ENCODE measurements at places on chromosomes 12 and 14.

DNA sequence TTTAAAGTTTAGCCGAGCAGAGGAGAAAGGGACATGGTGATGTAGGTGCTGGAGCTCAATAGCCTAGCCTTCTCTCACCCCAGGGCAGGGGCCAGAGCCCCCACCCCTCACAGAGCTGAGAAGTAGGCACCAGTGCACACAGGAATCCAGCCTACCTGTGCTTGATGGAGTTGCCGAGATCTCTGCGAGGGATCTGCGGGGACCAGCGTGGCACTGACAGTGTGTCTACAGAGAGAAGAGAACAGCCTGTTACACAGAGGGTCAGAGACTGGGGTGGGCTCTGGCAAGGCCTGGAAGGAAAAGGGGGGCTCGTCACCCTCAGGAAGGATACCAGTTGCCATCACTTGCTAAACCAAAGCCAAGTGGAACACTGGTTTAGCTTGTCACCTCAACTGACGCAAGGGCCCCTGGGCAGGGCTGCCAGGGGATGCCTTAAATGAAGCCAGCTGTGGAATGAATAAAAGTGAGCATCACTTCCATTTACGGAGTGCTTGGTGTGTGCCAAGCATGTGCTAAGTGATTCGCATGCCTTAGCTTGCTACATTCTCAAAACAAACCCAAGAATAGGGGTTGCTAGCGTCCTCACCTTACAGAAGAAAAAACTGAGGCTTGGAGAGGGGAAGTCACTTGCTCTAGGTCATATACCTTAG lies 220.8 kb upstream of the NOS1 start:
- DNase-seq = no peak

DNA sequence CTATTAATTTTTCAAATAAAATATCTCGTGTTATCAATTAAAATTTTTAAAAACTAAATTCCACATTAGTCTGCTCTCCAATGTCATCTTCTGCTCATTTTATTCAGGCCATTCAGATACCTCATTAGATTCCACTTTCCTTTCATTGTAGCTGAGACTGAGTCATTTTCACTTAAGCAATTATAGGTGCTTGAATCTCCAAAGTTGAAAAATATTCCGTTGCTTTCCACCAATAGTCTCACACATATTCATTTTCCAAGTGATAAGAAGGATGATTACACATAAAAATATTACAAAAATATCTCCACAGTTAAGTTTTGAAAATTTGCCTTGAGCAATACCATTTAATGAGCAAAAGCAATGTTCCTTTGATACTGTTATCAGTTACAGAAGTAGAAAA lies 36.5 kb upstream of the YBX3 start:
- no peak for DNase-seq

DNA sequence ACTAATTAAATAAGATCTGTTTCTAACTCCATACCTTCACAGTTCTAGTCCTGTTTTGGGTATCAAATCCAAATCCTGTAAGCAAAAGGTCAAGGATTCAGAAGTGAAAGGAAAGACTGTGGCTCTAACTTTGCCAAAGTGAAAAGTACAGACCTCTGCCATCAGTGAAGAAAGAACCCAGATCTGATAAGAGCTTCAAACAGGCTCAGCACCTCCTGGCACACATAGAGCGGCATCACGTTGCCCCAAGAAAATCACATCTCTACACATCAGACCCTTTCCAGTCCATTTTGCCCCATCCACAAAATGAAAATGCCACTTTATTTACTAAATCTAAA lies 23.2 kb downstream of the CLIP1 start:
- no peak for DNase-seq

GRCh38 chr14:45120096-45120495 lies 14.2 kb downstream of the FKBP3 start:
- DNase-seq = no peak

- DNase-seq = no peak
Measured at GRCh38 chr12:26003065-26003464, 44.6 kb downstream of the RASSF8 start.

- no peak for DNase-seq
Measured at GRCh38 chr12:100058482-100059029, 73.8 kb upstream of the ANKS1B start.

DNA sequence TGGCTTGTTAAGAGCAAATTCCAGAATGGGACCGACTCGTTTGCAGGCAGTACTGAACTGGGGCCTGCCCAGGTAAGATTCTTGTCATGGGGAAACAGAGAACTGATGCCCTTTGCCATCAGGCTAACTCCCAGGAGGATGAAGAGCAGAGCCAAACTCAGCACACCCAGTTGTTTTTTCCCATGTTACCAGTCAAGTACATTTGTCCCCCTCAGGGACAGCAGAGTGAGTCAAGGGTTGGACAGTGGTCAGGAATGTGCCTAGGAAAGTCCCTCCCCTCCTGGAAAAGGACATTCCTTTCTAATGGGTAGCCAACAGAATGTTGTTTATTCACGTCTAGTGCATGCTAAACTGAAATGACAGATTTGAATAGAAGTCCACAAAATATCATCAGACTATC lies 1.6 kb downstream of the ART4 start:
- DNase-seq = peak; percentile 85

GRCh38 chr12:47707905-47708543 lies 2.2 kb upstream of the RPAP3 start:
- no peak for DNase-seq

GRCh38 chr12:11729008-11729407 lies 79.5 kb downstream of the ETV6 start:
- DNase-seq = no peak

- DNase-seq = peak; percentile 54
Measured at GRCh38 chr14:91361233-91361811, 56.3 kb downstream of the CCDC88C start.

- no peak for DNase-seq
Measured at GRCh38 chr12:75657831-75658230, 146.4 kb upstream of the KRR1 start.

GRCh38 chr14:68245146-68246073 lies 425.8 kb downstream of the RAD51B start:
- no peak for DNase-seq

- no peak for DNase-seq
Measured at GRCh38 chr12:99767809-99768208, 120.3 kb downstream of the GARIN6 start.

DNA sequence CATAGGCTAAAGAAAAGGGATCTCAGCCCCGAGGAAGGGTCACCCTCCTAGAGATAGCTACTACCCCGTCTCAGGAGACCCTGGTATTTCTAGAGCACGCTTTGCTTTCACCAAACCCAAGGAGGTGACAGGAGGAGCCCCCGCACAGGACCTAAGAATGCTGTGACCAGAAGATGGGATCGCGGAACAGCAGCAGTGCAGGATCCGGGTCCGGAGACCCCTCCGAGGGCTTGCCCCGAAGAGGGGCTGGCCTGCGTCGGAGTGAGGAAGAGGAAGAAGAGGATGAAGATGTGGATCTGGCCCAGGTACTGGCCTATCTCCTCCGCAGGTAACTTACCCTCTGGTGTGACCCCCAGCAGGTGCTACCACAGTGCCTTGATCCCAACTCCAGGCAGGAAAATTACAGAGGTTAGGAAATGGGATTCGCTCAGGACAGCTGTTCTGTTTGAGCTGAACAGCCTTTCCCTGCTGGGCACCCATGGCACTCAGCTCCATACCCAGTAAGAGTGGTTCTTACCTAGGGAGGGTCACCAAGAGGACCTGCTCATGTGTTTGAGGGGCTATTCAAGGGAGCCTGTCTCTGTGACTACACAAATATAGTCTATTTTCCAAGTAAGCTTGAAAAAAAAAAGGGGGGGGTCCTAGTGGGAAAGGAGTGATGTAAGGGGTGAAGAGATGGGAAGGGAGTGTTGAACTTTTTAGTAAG lies 826 bp upstream of the NRL start:
- peak; percentile 70 for DNase-seq

GRCh38 chr14:21558703-21559170 lies 21.1 kb downstream of the OR10G3 start:
- no peak for DNase-seq
